ENCODE measurements at places on chromosomes 3 and 15.

DNA sequence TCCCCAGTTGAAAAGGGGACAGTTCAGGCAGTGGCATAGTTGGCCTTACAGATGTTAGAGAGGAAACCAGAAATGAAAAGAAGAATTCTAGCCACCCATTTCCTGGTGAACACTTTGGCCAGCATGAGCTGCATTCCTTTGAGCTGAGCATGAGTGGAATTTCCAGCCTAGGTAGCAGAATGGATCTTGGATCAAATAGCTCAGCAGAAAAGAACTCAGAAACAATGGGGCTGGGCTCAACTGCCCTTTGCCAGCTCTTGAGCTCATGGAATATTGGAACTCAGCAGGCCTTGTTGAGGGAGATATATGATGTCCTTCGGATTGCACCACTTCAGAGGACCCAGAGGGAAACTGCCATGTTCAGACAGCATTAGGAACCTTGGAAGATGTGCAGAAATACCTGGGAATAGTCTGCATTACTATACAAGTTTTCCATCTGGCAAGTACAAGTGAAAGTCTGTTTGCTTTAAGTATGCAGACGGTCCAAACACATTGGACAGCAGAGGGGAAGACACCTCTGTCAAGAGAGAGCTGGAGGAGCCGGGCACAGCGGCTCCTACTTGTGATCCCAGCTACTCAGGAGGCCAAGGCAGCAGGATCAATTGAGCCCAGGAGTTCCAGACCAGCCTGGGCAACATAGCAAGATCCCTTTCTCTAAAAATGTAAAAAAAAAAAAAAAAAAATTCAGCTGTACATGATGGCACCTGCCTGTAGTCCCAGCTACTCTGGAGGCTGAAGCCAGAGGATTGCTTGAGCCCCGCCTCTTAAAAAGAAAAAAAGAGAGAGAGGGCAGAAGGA, 3.1 kb upstream of the CDV3 start:
- DNase-seq = no peak

- DNase-seq = peak; percentile 80
These were observed 70.7 kb downstream of the SLC12A8 start for GRCh38 chr3:125141596-125142419.

- DNase-seq = no peak
These were observed 43.2 kb downstream of the KLHL25 start for GRCh38 chr15:85751291-85752123.

DNA sequence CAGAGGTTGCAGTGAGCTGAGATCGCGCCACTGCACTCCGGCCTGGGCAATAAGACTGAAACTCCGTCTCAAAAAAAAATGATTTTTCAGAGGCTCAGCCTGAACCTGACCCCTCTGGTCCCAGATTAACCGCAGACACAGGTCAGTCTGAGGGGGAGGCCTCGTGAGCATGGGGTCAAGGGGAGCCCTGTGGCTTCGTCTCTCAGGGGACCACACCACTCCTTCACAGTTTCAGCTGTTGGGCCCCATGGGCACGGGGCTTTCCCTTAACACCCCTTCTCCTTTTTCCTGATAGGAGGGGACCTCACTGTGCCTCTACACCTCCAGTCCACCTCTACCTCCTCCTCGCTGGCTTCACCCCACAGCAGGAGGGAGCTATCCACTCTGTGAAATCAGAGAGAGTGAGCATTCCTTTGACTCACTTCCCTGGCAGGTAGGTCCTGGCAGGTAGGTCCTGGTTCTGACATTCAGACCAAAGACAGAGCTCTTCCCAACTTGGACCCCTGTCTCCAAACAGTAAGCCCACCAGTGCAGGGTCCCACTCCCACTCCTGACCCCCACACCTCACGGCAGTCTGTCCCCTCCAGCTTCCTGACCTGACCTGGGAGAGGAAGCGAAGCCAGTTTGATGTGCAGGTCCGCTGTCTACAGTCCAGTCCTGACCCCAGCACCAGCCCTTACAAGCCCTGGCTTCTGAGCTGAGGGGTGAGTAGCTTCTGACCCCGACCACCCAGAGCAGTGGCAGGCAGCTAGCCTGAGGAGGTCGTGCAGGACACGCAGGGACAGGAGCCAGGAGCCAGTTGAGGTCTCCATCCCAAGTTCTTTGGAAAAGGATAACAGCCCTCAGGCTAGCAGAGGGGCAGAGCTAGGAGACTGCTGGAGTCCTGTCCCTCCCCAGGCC, 9.0 kb downstream of the RRP9 start:
- DNase-seq = no peak

DNA sequence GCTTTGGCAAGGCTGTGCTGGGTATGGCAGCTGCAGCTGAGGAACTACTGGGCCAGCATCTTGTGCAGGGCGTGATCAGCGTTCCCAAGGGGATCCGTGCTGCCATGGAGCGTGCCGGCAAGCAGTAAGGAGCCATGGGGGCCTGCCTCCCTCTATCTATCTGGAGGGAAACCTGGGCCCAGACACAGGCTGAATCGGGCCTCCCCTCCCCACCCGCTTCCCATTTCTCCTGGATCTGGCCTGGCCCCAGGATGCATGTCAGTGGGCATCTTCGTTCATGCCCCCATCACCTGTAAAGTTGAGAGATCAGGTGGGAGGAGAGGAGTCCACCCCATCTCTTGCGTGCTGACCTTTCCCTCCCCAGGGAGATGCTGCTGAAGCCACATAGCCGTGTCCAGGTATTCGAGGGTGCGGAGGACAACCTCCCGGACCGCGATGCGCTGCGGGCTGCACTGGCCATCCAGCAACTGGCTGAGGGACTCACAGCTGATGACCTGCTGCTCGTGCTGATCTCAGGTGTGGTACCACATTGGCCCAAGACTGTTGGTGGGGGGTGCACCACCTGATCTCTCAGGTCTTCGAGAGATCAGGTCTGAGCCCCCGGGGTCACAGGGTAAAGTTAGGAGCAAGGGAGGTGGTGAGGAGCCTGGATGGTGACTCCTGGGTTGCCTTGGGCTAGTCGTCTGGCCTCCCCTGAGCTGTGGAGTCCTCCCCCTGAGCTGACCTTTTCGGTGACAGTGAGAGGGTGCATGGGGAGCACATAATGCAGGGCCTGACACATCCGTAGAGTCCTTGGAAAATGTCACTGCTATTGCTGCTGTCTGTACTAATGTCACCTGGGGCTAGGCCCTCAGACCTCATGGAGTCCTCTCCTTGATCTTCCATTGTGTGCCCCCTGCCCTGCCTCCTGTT, 3.2 kb downstream of the GLYCTK start:
- no peak for DNase-seq

- no peak for DNase-seq
These were observed 31.6 kb downstream of the LRIG1 start for GRCh38 chr3:66469220-66469640.

- DNase-seq = no peak
These were observed 563.5 kb downstream of the OCA2 start for GRCh38 chr15:27535445-27536129.

- DNase-seq = no peak
These were observed 855.1 kb downstream of the ROBO1 start for GRCh38 chr3:78912687-78913086.
